Activated CD8-positive, alpha-beta memory T cell treated with anti-CD3 and anti-CD28 coated beads for 4 hours (primary cell): ENCODE measurements at places on chromosomes 11 and 22.

DNA sequence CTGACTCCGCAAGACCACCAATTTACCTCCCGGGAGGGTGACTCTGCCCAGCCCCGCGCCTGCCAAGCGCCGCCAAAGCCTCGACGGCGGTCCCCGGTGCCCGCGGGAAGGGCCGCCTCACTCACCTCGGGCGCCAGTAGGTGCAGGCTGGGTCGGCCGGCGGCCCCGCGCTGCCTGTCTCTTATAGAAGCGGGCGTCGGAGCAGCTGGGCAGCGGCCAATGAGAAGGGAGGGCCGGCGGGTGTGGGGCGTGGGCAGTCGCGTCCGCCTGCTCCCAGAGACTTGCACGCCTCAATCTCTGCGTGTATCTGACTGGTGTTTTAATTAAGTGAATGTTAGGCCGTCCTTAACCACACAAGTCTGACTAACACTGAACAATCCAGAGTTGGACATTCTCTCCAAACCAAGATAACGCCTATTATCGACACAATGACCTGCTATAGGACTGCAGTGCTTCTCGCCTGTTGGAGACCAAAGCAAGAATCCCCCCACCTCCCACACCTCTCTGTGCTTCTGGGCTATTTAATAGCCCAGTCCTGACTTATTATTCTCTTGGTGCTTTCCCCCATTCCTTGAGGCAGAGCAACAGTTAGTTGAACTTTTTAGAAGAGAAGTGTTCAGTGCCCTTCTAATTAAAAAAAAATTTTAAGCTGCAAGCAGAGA lies at the start of gene TPH1:
TPH1 (minus strand) TSS at position 154 of the 662 bp plus-strand sequence. CDS start 5,507 bp downstream, outside the sequence.
- DNase-seq, result no peak

- DNase-seq, result no peak
These were observed 38.4 kb upstream of the CLPB start for GRCh38 chr11:72472765-72473164.

DNA sequence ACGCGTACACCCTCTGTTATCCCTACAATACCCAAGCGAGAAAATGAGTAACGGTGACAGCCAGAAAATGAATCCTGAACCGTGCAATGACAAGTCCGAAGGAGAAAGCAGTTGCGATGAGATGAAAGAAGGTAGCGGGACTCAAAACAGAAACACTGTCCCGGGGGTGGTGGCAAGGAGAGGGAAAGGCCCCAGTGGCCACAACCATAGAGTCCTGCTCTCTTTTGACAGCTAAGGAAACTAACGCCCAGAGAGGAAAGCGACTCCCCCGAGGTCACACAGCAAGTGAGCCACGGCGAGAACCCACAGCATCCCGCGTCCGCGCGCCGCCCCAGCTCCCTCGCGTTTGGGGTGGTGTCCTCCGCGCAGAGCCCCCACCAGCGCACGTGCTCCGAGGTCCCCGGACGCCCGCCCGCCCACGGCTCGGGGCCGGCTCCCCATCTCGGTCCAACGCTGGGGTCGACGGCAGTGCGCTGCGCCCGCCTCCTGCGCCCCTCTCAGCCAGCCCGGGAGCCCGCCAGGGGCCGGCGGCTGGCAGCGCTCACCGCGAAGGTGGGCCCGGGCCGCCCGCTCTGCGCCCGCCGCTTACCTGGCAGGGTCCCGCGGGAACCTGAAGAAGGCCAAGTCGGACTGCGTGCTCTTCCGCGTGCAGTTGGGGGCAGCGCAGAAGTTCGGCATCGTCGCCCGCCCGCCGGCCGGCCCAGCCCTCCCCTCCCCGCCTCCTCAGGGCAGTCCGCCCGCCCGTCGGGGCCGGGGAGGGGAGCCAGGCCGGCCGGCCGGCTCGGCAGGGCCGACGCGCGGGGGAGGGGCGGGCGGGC lies 564 bp downstream of the THAP12 start:
- peak; percentile 24 for DNase-seq

DNA sequence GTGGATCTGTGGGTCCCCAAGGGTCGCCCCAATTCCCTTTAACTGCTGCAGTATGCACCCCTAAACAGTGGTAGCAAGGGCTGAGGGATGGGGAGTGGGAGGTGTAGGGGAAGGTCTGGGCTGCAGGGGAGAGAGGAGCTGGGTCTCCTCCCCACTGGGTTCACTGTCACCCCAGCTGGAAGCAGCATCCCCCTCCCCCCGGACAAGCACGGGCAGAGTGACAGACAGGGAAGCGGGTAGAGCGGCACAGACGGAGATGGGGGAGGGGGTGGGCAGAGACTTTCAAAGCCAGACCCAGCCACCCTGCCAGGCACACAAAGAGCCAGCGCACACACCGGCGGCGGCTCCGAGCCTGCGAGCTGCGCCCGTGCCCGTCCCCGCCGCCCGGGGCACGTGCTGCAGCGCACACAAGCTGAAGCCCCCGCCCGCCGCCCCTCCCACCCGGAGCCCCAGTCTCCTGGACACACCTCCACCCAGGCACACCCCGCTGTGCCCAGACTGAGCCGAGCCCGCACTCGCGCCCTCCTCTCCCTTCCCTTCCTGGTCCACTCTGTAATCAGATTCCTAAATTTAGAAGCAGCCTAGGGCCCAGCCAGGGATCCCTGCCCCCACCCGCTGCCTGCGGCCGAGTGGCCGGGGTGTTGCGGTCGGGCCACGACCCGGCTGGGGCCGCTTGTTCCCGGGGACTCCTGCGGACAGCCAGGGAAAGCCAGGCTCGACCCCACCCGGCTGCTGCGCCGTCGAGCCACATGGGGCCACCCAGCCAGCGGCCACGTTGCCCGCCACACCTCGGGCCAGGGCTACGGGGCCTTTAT lies 935 bp upstream of the RCOR2 start:
- DNase-seq, result no peak

GRCh38 chr11:133228471-133229329 lies 303.6 kb downstream of the OPCML start:
- no peak for DNase-seq

- DNase-seq, result no peak
These were observed 29.1 kb upstream of the LMO2 start for GRCh38 chr11:33920838-33921613.

- DNase-seq, result no peak
These were observed 9.8 kb downstream of the PPFIBP2 start for GRCh38 chr11:7523416-7524210.

- no peak for DNase-seq
These were observed 36.9 kb downstream of the OR6Q1 start for GRCh38 chr11:58067685-58068084.

DNA sequence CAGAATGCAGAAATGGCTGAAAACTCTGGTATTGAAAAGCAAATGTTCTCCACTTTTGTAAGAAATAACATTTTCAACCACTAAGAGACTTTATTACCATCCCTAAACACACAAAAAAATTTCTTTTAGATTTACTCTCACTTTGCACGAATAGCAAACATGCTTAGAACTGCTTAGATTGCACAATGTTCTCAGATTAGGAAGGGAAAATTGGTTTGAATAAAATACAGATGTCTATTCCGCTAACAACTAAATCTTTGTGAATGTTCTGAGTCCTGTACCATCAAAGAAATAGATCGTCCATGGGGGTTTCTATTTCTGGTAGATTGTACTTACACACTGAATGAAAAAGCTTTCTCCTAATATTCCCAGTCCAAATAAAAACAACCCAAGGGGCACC lies 40.1 kb downstream of the BDNF start:
- DNase-seq, result no peak

- DNase-seq, result no peak
These were observed 157.8 kb downstream of the CACNA1I start for GRCh38 chr22:39728236-39728860.

- DNase-seq, result no peak
These were observed 5.1 kb downstream of the PRAME start for GRCh38 chr22:22553735-22554586.

DNA sequence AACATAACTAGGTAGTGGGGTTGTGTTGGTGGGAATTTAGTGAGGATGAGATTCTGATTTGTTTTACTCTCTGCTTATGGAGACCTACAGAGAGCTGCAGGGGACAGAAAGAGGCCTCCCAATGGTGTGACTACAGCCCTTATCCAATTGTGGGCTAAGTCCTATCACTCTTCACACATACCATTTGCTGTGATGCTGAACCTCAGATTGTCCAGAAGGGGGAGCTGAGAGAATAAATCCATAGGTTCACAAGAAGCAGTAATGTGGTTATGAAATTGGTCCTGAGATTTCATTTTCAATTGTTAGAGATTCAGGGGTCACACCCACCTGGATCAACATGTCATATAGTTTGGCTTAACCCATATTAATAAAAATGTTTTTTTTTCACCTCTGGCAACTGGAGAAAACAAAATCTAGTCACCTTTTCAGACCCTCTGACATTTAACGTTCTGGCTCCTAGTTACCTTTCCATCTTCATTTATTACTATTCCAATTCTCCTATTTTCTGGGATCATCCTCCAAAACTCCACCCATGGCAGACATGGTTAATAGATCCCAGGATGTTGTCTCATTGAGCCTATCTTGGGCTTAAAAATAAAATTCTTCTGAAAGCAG lies 53.3 kb upstream of the PTPN5 start:
- DNase-seq, result no peak

DNA sequence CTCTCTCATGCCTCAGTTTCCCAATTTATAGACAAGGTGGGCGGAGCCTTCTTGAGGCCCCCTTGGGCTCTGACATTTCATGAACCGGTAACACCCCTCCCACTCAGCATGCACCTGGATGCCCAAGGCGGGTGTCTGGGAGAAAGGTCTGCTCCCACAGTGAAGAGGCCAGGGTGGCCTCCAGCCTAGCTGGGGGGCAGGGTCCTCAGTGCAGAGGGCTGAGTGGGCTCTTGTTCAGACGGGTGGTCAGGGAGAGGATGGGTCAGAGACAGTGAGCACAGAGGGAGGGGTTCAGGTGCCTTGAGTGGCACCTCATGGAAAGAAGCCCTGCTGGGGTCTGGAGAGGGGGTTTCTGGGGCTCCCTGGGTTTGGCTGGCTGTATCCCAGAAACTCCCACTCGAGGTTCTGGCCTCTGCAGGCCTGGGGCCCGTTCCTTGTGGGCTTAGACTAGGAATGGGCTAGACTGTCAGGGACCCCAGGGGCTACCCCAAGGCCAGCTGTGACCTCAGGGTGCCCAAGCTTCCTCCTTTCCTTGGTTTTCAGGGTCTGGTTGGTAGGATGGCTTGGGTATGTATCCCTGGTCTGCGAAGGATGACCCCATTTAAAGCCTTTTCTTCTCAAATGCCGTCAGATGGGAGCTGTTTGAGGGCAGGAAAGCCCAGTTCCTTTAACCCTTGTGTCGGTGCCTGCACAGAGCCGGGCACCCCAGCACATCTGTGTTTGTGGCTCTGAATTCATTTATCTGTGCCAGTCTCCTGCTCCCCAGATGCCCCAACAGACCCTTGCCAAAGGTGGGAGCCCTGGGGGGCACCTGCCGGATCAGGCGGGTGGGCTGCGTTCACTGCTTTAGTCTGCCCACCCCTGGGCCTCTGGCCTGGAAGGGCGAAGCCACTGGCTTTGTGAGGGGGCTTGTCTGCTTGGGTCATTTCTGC lies 1.2 kb downstream of the SYNGR1 start:
- DNase-seq, result no peak

DNA sequence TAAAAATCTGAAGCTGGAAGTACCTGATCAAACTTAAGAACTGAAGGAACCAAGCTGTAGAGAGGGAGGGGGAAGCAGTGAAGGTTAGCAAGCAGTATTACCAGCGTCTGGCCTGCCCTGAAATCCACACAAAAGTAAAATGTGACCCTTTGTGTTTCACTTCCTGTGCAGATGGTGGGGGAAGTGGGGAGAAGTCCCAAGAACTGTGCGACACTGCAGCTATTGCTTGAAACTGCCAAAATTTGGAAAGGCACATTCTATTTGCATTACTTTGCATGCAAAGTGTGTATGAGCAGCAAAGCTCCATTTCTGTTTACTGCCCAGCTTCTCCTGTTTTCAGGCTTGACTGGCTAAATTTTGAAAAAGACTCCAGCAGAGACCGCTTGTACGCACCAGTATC lies 72.1 kb upstream of the BMAL1 start:
- no peak for DNase-seq

GRCh38 chr11:65427691-65428577 lies 5.3 kb downstream of the NEAT1 start:
- no peak for DNase-seq

GRCh38 chr11:66556086-66556485 lies 9.4 kb downstream of the ACTN3 start:
- no peak for DNase-seq

DNA sequence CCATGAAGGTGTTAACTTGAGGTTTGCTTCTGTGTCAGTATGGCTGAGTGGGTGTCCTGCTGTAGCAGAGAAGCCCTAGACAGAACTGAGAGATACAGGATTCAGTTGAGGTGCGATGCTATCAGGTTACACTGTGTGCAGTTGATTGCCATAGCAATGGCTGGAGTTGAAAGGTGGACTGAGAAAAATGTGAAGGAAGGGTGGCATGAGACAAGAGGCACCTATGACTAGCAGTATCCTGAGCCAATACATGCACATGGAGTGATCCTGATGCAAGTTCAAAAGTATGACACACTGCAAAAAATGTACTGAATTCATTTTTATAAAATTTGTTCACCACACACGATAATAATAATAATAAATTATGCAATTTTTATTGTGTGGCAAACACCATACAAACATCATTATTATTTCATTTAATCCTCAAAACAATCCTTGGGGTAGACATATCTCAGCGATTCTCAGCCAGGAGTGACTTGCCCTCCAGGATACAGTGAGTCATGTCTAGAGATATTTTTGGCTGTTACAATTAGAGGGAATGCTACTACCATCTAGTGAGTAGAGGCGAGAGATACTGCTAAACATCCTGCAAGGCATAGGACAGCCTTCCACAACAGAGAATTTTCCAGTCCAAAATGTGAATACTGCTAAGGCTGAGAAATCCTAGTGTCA lies 3.9 kb upstream of the PIWIL4 start:
- no peak for DNase-seq

- DNase-seq, result no peak
These were observed 13.7 kb downstream of the ROBO3 start for GRCh38 chr11:124878759-124879492.

- DNase-seq, result no peak
These were observed 98.9 kb upstream of the TP53AIP1 start for GRCh38 chr11:129041611-129042018.

DNA sequence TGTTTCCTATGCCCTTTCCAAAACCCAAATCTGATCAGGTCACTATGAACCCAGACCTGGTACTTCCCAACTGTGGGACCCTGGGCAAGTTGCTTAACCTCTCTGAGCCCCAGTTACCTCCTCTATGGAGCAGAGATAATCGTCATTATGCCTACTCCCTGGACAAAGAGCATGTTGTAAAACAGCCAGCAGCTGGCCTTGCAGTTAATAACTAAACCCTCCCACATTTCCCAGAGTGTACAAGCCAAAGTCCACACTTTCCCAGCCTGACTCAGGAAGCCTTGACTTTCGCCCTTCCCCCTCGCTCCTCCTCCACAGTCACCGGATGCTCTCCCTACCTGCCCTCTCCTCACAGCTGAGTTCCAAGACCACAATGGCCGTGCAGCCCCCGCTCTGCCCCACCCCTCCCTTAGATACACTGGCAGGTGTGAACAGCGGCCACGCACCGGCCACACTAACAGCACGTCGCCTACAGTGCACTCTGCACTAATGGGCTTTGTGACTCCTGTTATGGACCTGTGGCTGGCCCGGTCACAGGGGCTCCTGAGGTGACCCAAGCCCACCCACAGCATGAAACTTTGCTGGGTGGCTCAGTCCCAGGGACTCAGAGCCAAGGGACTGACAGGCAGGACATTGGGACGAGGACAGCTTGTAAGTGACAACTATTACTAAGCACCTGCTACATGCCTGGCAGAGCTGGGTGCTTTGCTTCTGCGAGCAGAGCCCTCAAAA lies 15.6 kb upstream of the MFNG start:
- DNase-seq, result no peak
